Naive thymus-derived CD4-positive, alpha-beta T cell (primary cell): ENCODE measurements at places on chromosomes 2 and 18. TPM values are rescaled to one million over a fixed set of nuclear protein-coding genes. Genes with fewer than 3 reads are reported as not detected.

Gene INHA
- not detected for total RNA-seq

Gene ELOA2
- not detected for total RNA-seq

Gene PGAP1
- total RNA-seq = 6.9 TPM

Gene CYP26B1
- not detected for total RNA-seq

DNA sequence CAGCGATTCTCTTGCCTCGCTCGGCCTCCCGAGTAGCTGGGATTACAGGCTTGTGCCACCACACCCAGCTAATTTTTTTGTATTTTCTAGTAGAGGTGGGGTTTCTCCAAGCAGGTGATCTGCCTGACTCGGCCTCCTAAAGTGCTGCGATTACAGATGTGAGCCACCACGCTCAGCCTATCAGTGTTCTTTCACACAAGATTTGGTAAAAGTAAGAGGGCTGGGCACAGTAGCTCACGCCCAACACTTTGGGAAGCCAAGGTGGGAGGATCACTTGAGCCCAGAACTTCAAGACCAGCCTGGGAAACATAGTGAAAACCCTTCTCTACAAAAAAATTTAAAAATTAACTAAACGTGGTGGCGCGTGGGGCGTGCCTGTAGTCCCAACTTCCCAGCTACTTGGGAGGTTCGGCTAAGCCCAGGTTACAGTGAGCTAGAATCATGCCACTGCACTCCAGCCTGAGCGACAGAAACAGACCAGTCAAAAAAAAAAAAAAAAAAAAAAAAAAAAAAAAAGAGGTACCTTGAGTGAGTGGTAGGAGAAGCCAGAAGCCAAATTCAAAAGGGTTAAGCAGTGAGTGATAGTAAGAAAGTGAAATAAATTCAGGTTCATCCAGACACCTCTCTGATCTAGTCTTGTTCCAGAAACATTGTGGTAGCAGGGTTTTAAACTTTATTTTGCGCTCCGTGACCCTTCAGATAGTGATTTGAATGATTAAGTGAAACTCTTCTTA, 981 bp downstream of the MRPL53 start:
- DNase-seq = no peak

GRCh38 chr2:72579591-72580180, 246.1 kb downstream of the EXOC6B start:
- DNase-seq = peak; percentile 18

DNA sequence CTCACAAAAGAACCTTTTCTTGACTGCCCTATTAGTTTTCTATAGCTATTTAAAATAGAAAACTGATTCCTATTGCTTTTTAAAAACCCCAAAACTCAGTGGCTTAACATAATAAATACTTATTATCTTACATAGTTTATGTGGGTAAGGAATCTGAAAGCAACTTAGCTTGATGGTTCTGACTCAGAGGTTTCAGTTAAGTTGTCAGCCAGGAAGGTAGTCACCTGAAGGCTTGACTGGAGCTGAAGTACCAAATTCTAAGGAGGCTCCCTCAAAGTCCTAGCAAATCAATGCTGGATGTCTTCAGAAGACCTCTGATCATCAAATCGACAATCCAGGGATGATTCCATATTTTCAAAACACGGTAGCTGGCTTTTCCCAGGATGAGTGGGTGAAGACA, 546.6 kb upstream of the CDH2 start:
- DNase-seq = no peak

- DNase-seq = peak; percentile 87
Measured at GRCh38 chr18:3451183-3451988, 1.4 kb downstream of the TGIF1 start.
